Large intestine (tissue), 12 donors: ENCODE measurements at places on chromosomes 13 and 19. TPM values are rescaled to one million over a fixed set of nuclear protein-coding genes. Genes with fewer than 3 reads are reported as not detected.
A peak's percentile ranks its signal among the peaks of the same experiment; 100 is the strongest.

Gene NXNL1
- not detected for polyA plus RNA-seq

Gene DUS3L
- 34.6 TPM for polyA plus RNA-seq

- H3K4me1 ChIP-seq = peaks cover 21% of the 10 kb centered on the region
- DNase-seq = no peak
- H3K4me3 ChIP-seq = no peak overlapping the region
- H3K27ac ChIP-seq = no peak overlapping the region
- H3K36me3 ChIP-seq = no peaks in the 10 kb centered on the region
These were observed 3.6 kb downstream of the ANO8 start for GRCh38 chr19:17331045-17331558.

- DNase-seq = peak; percentile 58
- no peak overlapping the region for H3K27ac ChIP-seq
- H3K36me3 ChIP-seq = no peaks in the 10 kb centered on the region
- H3K4me1 ChIP-seq = no peaks in the 10 kb centered on the region
- H3K4me3 ChIP-seq = peak overlapping the region; percentile 37
- peaks cover 11% of the 10 kb centered on the region for H3K27me3 ChIP-seq
These were observed 254.7 kb upstream of the SGCG start for GRCh38 chr13:22925881-22926747.

GRCh38 chr13:25541434-25542123, 169.8 kb downstream of the ATP8A2 start:
- no peak overlapping the region for H3K4me3 ChIP-seq
- no peak for DNase-seq
- H3K36me3 ChIP-seq = no peaks in the 10 kb centered on the region
- no peak overlapping the region for H3K27ac ChIP-seq

DNA sequence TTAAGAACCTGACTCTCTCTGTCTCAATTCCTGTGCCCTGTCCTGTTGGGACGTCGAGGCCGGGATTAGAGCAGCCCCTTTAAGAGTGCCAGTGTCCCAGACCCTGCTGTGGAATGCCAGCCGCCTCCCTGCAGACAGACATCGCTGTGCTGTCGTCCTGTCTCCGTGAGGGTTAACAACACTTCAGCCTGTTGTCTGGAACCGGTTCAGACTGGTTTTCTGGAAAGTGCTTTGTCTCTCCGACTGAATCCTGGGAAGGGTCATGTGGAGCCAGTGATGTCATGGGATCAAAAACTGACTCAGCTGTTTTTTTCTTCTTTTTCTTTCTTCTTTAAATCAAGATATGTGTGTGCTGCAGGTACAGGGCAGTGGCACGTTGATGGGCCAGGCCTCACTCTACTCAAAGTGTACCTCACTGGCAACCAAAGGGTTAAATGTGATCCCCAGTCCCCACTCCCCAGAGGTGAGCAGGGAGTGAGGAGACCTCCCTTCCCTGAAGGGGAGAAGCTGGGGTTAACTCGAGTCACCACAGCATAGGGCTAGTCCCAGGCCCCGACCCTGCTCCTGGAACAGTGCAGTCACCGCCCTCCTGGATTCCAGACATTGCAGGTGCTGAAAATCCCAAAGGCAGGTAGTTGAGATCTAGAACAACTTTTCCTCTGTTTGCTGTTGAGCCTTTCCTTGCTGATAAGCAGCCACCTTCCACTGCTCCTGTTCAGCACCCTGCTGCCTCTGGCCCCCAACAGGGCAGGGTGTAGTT, 50.8 kb downstream of the TSSK6 start:
- no peak overlapping the region for H3K4me3 ChIP-seq
- peaks cover 32% of the 10 kb centered on the region for H3K36me3 ChIP-seq
- DNase-seq = peak; percentile 92
- no peaks in the 10 kb centered on the region for H3K27me3 ChIP-seq
- H3K27ac ChIP-seq = peak overlapping the region; percentile 69

DNA sequence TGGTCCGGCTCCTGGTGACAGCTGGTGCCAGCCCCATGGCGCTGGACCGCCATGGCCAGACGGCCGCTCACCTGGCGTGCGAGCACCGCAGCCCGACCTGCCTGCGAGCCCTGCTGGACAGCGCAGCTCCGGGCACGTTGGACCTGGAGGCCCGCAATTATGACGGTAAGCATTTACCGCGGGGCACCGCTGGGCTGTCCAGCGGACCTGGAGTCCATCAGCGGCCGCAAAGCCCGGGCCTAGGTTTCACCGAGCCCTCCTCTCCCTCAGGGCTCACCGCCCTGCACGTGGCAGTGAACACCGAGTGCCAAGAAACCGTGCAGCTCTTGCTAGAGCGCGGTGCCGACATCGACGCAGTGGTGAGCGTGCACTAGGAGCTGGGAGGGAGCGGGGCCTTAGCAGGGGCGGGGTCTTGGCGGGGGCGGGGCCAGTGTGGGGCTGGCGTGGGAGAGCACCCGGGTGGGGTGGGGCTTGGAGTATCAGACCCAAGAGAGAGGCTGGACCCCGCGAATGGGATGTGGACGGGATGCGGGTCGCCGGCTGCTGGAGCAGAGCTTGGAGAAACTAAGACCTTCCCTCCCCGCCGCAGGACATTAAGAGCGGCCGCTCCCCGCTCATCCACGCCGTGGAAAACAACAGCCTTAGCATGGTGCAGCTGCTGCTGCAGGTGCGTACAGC, 8.7 kb downstream of the BCL3 start:
- H3K27ac ChIP-seq = peak overlapping the region; percentile 8
- H3K4me3 ChIP-seq = peak overlapping the region; percentile 21
- no peaks in the 10 kb centered on the region for H3K27me3 ChIP-seq
- peaks cover 61% of the 10 kb centered on the region for H3K36me3 ChIP-seq
- DNase-seq = no peak

GRCh38 chr13:111858571-111858970, 208.4 kb upstream of the SOX1 start:
- H3K27ac ChIP-seq = no peak overlapping the region
- H3K27me3 ChIP-seq = peaks cover 4% of the 10 kb centered on the region
- no peak overlapping the region for H3K4me3 ChIP-seq
- DNase-seq = no peak

GRCh38 chr19:46426506-46427162, 2.1 kb downstream of the PNMA8C start:
- H3K27ac ChIP-seq = peak overlapping the region; percentile 64
- peak; percentile 82 for DNase-seq
- peaks cover 22% of the 10 kb centered on the region for H3K27me3 ChIP-seq
- H3K36me3 ChIP-seq = no peaks in the 10 kb centered on the region
- peak overlapping the region; percentile 74 for H3K4me3 ChIP-seq
- H3K4me1 ChIP-seq = peaks cover 6% of the 10 kb centered on the region

DNA sequence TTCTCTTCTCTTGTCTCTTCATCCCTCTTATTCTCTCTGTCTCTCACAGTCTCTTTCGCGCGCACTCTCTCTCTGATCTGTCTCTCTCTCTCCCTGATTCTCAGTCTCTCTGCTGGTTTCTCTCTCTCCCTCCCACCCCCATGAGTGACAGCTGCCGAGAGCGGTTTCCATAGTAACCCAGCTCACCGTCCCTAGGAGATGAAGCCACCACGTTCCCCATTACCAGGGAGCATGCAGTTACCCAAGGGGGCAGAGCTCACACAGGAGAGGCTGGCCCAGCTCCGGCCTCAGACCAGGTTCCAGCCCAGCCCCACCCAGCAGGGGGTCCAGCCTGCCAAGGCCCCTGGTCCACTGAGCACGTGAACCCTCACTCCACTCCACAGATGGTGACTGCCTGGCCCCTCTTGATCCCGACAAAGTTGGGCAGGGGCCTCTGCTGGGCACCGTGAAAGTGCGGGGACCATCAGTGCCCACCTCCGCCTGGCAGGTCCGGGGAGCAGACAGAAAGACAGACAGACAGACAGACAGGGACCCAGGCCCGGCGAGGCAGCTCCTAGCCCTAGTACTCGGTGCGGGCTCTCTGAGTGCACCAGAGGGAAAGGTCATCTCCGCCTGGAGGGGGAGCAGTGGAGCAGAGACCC, 50.6 kb downstream of the CELF5 start:
- H3K4me1 ChIP-seq = no peaks in the 10 kb centered on the region
- no peak for DNase-seq
- H3K4me3 ChIP-seq = peak overlapping the region; percentile 24
- H3K36me3 ChIP-seq = no peaks in the 10 kb centered on the region
- peaks cover 53% of the 10 kb centered on the region for H3K27me3 ChIP-seq

DNA sequence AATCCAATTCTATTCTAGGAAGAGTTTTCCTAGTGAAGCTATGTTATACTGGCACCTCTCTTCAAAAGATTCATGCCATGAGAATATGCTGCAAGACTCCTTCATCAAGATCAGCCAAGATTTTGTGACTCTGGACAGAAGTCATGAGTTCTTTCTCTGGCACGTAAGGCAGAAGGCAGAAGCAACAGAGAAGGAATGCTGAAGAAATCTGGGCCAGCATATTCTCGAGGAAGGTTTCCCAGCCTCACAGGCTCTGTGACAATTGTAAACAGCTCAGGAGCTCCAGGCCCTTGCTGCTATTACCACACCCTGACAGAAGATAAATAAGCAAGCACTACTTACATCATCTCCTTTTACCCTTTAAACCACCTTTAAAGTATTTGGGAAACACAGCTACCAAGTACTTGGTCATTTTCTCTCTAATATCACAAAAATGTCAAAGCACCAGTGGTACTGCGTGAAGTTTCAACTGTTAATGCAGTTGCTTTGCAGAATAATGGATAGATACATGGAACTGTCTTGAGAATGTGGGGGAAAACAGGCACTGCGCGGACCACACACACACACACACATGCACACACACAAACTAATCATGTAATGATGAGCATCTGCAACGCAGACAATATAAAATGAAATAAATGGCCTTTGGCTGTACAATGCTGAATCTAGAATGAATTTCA, 55.4 kb downstream of the INTS6 start:
- H3K27me3 ChIP-seq = no peaks in the 10 kb centered on the region
- peak overlapping the region; percentile 18 for H3K27ac ChIP-seq
- H3K36me3 ChIP-seq = peaks cover 4% of the 10 kb centered on the region
- no peak overlapping the region for H3K4me3 ChIP-seq
- peak; percentile 27 for DNase-seq
- no peaks in the 10 kb centered on the region for H3K4me1 ChIP-seq

- H3K27me3 ChIP-seq = no peaks in the 10 kb centered on the region
- peaks cover 10% of the 10 kb centered on the region for H3K4me1 ChIP-seq
- peaks cover 12% of the 10 kb centered on the region for H3K36me3 ChIP-seq
- peak overlapping the region; percentile 76 for H3K4me3 ChIP-seq
- peak overlapping the region; percentile 100 for H3K27ac ChIP-seq
These were observed 567 bp upstream of the SMG9 start for GRCh38 chr19:43755256-43755801.

DNA sequence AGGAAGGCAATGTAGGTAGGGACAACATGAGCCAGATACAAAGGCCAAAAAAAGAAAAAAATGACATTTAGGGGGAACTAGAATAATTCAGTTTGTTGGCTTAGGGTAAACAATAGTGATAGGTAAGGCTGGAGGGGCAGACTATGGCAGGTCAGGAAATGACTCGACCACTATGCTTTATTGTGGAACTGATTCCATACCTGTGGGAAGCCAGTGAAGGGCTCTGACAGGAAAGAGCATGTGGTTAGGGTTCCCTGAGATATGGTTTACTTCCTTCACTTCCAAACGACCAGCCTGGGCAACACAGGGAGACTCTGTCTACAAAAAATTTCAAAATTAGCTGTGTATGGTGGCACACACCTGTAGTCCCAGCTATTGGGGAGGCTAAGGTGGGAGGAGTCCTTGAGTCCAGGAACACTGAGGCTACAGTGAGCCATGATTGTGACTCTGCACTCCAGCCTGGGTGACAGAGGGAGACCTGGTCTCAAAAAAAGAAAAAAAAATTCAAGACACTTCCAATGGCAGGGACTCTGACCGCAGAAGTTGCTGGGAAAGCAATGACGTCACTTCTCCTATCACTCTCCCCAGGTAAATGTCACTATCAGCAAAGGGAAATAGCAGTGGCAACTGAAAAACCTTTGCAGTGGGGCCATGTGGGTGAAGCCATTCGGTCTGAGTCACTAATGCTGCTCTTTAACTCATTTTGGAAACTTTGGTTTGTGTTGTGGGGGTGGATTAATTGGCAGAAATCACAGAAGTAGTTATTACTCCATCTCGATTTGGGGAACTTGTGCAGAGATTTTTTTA, 192.8 kb upstream of the TSC22D1 start:
- H3K36me3 ChIP-seq = no peaks in the 10 kb centered on the region
- H3K4me1 ChIP-seq = peaks cover 22% of the 10 kb centered on the region
- H3K27ac ChIP-seq = peak overlapping the region; percentile 50
- H3K27me3 ChIP-seq = no peaks in the 10 kb centered on the region

DNA sequence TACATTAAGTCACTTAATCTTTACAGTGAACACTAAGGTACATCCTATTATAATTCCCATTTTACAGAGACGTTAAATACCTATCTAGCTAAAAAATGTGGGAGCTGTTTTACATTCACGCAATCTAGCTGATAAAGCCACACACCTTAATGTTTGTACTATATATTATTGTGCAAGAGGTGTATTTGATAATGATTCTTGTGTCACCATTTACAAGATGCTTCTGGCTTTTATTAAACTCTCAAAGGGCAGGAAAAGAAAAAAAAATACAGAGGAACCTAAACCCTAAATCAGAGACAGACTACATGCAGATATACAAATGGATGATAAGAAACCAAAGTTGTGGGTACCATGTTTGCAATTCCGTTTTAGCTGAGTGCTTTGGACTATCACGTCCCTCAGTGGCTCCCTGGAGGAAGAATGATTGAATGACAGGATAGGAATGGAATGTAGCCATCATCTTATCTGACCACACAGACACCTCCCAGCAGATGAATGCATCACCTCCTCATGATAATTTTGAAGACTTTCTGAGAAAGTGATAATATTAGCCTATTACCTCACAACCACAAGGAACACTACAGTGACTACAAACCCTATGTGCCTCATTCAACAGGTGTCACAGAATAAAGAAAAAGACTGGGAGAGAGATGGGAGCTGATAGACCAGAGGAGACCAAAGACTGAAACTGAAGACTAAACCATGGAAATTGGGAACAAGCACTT, 230.5 kb upstream of the SERP2 start:
- no peaks in the 10 kb centered on the region for H3K36me3 ChIP-seq
- peaks cover 22% of the 10 kb centered on the region for H3K4me1 ChIP-seq
- H3K27me3 ChIP-seq = no peaks in the 10 kb centered on the region
- H3K4me3 ChIP-seq = peak overlapping the region; percentile 62
- H3K27ac ChIP-seq = peak overlapping the region; percentile 97

- no peak for DNase-seq
- H3K4me1 ChIP-seq = no peaks in the 10 kb centered on the region
- no peak overlapping the region for H3K4me3 ChIP-seq
- H3K36me3 ChIP-seq = peaks cover 69% of the 10 kb centered on the region
- no peak overlapping the region for H3K27ac ChIP-seq
These were observed 19.6 kb downstream of the MOB3A start for GRCh38 chr19:2076526-2076944.

DNA sequence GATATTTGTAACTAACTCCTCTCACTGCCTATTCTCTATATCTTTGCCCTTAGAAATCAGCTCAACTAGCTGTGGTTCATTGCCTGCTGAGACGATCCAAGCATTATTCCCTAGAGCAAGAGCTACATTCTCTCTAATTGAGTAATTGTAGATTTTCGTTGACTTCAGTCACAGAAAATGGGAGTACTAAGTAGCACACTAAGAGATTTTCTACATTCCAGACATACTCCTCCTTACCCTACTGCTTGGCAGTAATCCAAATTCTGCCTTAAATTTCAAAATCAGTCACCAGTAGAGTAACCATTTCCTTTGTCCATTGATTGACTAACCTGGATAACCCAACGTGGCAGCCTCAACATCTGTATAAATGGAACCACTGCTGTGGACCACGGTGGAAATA, 1786.8 kb downstream of the SLITRK5 start:
- H3K27me3 ChIP-seq = no peaks in the 10 kb centered on the region
- H3K4me3 ChIP-seq = no peak overlapping the region
- no peak overlapping the region for H3K27ac ChIP-seq
- no peaks in the 10 kb centered on the region for H3K36me3 ChIP-seq
